NCI-H1092 treated with DMSO at 0.1 percent for 48 hours (cell line): ENCODE measurements at places on chromosomes 4 and X.

DNA sequence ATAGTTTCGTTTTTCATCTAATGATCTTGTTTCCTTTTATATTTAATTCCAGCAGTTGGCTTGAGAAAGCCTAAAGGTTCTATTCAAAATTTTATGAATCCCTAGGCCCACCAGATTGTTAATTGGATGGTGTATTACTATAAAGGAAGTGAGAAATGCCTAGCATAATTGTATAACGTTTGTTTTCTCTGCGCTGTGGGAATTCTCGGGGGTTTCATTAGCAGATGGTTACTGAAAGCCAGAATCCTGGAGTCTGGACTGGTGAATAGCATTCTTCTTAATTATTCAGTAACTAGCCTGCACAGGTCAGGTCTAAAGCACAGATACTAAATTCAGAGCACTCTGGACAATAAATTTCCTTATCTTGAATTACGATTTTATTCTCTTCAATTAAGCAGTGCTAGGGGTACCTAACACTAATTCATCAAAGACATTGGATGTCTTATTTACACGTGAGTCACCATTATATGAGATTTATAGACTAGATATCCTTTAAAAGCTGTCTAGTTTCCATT lies 459.4 kb downstream of the DTHD1 start:
- no peak for DNase-seq

DNA sequence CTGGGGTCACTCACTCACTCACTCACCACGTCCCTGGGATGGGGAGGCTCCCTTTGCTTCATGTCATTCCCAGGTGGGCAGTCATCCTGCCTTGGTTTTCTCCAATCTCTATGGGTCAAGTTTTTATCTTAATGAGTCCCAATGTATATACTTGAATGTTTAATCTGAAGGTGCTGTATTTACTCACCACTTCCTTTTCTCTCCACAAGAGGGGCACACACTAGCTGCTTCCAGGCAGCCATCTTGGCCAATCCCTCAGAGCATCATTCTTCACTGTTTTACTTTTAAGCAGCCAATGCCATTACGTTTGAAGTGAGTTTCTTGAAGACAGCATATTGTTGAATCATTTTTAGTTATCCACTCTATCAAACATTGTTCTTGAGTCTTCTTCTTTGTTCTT lies 153.4 kb upstream of the ARSJ start:
- no peak for DNase-seq

GRCh38 chr4:90537491-90537890 lies 410.3 kb downstream of the CCSER1 start:
- DNase-seq, result no peak

DNA sequence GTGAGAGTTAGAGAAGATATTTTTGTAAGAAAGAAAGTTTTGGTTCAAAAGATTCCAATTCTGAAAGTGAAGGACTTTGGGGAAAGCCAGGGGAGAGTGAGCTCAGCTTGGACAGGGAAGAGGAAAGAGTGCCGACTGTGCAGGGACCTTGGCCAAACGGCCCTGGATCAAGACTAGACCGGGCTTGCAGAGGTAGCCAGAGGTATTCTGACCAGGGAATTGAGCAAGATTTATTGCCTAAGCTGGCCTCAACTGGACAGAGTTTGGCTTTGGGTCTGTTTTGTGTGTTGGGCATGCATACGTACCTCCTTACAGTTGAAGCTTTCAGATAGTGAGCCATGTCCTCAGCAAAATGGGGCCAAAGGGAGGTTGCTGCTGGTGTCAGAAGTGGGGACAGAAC lies 11.6 kb downstream of the PLAC1 start:
- no peak for DNase-seq

DNA sequence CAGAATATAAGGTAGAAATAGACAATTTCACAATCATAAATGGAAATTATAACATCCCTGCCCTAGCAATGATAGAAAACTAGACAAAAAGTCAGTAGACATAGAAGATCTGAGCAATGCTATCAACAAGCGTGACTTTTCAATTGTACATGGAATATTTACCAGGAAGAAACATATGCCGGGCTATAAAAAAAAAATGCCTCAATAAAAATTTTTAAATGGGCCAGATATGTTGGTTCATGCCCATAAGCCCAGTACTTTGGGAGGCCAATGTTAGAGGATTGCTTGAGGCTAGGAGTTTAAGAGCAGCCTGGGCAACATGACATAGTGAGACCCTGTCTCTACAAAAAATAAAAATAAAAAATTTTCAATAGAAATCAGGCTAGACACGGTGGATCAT lies 5.3 kb upstream of the MTNR1A start:
- no peak for DNase-seq

GRCh38 chrX:16737024-16737423 lies 17.6 kb downstream of the SYAP1 start:
- DNase-seq, result no peak

DNA sequence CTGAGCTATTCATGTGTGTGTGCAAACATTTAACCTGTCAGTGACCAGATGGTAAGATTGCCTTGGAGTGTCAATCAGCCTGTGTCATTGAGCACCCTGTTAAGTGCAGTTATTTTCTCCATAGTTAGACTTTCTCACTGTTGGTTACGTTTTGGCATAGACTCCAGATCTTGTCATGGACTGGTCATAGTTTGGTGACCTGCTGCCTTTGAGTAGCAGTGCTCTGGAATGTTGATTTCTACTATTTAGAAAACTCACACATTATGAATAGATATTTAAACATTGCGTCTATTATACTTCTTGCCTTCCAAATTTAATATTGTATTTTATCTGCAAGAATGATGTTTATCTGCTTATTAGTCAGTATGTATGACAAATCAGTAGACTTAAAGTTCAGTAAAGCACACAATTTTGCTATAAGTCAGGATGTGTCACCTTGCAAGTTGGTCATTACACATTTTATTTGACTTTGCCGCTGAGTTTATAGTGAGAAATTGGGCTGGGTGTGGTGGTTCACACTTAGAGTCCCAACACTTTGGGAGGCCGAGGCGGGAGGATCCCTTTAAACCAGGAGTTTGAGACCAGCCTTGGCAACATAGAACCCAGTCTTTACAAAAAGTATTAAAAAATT lies 42.4 kb downstream of the KIAA0232 start:
- no peak for DNase-seq

GRCh38 chrX:137363559-137363958 lies 202.4 kb upstream of the ZIC3 start:
- no peak for DNase-seq

GRCh38 chr4:2672700-2673099 lies 83.4 kb downstream of the TNIP2 start:
- no peak for DNase-seq

DNA sequence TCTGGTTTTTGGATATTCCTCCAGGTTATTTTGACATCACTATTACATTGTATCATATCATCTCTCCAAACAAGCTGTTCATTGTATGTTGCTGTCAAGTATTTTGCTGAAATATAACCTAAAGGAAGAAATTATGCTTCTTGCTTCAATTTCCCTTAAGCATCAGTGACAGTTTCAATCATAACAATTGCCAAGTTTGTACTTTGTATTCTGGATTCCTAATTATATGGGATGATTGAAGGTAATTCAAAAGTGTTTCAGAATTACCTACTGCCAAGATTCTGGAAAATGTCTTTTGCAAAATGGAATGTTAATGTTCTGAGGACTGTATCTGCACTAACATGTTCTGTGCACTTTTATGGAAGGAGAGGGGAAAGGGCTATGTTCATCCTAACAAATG lies 228.7 kb downstream of the PRDM5 start:
- no peak for DNase-seq

- no peak for DNase-seq
These were observed 87.2 kb upstream of the BCOR start for GRCh38 chrX:40184968-40185367.

- no peak for DNase-seq
These were observed 17.0 kb upstream of the ZNF280C start for GRCh38 chrX:130285710-130286109.

DNA sequence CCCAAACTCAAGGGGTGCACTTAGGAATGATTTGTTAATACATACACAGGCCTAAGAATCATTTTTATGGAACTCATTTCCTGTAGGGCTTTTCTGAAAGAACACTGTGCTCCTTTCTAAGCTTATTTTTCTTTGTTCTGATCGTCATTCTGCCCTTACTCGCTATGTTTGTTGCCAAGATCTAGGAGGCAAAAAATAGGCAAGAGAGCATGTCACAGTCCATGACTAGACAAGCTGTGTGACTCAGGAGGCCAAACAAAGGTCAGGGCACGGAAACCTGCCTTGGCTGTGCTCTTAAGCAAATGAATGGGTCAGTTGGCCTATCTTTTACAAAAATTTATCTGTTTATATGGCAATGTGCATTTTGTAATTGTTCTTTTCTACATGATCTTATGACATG lies 42.5 kb upstream of the C1GALT1C1 start:
- DNase-seq, result no peak

DNA sequence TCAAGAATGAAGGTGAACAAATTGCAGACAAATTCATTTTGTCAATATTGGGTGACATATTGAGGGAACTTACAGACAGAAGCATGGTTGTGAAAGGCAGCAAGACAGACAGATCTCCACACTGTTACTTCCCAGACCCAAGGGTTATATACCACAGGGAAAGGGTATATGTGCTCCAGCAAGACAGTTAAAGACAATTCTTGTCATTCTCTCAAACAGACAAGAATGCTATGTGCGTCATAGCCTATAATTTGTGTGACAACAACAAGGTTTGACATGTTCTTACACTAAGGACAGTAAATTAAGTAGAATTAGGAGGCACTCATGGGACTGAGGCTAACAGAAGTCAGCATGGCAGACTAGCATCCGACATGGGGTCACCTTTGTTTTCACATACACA lies 214.3 kb downstream of the INPP4B start:
- DNase-seq, result no peak

GRCh38 chr4:13912436-13912925 lies 285.0 kb upstream of the BOD1L1 start:
- DNase-seq, result no peak

- peak; percentile 88 for DNase-seq
These were observed at the start of gene CNKSR2 for GRCh38 chrX:21374163-21374993. Gene CNKSR2, plus strand, starts transcription at chrX:21374418. Its CDS starts 480 bp downstream, at chrX:21374898.

GRCh38 chr4:189001283-189001970 lies 862.2 kb downstream of the TRIML1 start:
- DNase-seq, result no peak

DNA sequence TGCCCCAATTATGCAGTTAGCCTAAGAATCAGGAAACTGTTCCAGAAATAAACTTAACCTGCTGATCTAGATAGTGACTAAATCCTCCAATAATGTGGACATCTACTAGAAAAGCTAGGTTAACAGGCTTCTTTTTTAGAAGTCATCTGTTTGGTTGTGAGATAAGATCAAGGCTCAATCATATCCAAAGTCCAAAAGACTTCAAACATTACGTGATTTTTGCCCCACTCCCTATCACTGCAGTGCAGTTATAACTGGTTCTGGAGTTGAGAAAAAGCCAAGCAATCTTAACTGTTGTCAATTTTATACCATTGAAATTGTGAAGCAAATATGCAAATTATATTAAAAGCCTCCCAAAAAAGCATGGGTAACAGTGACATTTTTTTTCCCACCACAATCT lies 781.4 kb downstream of the KLHL13 start:
- DNase-seq, result no peak

DNA sequence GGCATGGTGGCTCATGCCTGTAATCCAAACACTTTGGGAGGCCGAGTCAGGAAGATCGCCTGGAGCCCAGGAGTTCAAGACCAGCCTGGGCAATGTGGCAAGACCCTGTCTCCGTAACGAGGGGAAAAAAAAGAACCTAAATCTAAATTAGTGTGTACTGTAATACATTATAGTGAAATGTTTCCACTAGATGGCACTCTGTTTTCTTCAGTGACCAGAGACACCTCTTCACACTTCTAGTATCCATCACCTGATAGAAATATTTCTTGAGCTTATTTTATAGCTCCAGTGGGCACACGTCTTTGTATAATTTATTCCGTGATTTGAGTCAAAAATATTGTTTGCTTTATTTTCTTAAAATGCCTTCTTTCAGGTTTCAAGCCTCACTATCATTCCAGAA lies 600.9 kb upstream of the DIPK2B start:
- DNase-seq, result peak; percentile 5

DNA sequence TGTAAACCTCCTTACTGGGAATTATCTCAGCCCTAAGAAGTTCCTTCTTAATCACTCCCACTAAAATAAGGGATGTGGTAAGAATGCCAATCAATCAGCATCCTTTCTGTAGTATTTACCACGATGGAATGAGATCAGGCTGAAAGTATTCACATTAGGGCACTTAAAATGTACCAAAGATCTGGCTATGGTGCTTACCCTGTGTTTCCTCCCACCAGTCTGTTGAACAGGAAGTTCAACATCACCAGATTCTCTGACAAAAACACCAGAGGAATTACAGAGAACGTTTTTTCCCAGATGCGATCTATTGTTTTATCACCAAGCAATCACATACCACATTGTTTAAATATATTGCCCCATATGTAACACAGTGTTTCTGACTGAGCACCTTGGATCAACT lies 2.1 kb upstream of the CLCN3 start:
- DNase-seq, result no peak

DNA sequence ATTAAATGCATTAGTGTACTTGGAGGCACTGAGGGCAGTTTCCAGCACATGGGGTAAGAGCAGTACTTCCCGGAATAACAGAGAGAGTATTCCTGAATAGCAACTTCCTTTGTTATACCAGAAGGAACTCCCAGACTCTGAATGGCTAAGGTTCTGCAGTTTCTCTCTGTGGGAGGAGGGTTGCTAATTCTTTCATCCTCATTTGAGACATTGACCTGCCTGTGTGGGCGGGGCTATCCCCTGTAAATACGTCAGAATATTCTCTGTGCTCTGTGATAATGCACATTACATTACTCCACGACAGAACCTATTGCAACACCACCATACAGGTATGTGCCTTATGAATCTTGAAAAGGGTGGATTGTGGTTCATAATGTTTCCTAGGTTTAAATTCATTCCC lies 52.7 kb downstream of the SPINK2 start:
- no peak for DNase-seq

GRCh38 chrX:119763836-119764387 lies 5.5 kb downstream of the SOWAHD start:
- no peak for DNase-seq

GRCh38 chr4:77496457-77496856 lies 109.2 kb upstream of the CXCL13 start:
- no peak for DNase-seq

GRCh38 chr4:181619651-181620050 lies 623.6 kb upstream of the TENM3 start:
- DNase-seq, result no peak

DNA sequence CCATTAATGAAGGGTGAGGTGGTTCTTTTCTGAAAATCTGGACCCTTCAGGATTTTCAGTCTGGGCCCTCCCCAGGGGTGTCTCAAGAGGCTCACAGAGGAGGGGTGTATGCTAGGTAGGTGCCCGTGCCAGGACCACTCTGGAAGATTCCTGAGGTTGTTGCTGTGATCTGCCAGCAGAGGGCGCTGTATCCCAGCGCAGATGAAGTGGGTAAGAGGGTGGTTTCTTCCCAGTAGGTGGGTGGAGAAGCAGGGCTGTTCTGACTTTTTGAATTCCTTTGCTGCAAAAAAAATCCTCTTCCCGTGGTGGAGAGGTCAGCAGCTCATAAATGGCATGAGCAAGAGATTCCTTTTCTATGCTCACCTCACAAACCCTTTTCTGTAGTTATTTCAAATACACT lies 51.1 kb downstream of the SCML1 start:
- DNase-seq, result peak; percentile 24

- no peak for DNase-seq
These were observed 215.5 kb downstream of the GPAT3 start for GRCh38 chr4:83751336-83751949.
